ENCODE measurements at places on chromosomes 3 and 15. TPM values are rescaled to one million over a fixed set of nuclear protein-coding genes. Genes with fewer than 3 reads are reported as not detected.

DNA sequence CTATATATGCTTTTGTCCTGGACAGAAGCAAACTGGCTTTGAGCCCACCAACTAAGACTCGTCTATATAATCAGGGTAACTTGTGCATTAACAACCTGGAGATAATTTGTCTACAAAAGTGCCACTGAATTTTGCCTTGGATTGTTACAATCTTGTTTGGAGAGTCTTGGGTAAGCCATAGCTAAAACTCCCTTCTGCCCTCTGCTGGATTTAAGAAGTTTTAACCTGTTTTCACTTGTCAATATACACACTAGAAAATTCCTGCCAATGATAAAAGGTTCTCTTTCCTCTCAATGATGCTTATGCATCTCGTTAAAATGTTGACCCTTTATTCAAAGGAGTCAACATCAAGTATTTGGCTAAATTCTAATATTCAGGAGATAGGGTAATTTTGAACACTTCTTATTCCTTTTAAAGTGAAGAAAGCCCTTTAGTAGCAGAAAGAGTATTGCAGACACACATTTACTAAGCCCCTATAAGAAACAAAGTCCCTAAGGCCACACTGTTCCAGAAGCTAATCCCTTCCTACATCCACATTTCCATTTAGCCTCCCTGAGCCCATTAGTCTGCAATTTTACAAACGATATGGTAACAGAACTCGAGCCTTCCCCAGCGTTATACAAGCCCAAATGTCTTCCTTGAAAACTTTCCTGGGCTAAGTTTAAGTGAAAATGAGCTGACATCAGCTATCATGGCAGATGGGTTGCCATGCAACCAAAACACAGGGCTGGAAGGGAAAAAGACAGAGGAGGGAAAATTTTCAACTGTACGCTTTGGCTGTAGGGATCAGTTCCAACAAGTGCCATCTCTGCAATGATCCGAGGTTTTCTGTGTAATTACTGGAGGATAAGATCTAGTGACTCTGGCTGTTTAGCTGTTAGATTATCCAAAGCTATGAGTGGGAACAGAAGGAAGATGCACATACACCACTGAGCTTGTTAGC lies 75.9 kb upstream of the FGF12 start:
- no peak for DNase-seq

- no peak for DNase-seq
These were observed 31.0 kb upstream of the PTPRG start for GRCh38 chr3:61530355-61530754.

GRCh38 chr15:65384505-65384894 lies 6.7 kb upstream of the IGDCC3 start:
- no peak for DNase-seq

GRCh38 chr3:177146646-177147045 lies 50.6 kb downstream of the TBL1XR1 start:
- DNase-seq = no peak

- no peak for DNase-seq
These were observed 70.7 kb upstream of the ACAD9 start for GRCh38 chr3:128808672-128809071.

GRCh38 chr3:125123451-125124305 lies 67.9 kb upstream of the HEG1 start:
- DNase-seq = no peak

DNA sequence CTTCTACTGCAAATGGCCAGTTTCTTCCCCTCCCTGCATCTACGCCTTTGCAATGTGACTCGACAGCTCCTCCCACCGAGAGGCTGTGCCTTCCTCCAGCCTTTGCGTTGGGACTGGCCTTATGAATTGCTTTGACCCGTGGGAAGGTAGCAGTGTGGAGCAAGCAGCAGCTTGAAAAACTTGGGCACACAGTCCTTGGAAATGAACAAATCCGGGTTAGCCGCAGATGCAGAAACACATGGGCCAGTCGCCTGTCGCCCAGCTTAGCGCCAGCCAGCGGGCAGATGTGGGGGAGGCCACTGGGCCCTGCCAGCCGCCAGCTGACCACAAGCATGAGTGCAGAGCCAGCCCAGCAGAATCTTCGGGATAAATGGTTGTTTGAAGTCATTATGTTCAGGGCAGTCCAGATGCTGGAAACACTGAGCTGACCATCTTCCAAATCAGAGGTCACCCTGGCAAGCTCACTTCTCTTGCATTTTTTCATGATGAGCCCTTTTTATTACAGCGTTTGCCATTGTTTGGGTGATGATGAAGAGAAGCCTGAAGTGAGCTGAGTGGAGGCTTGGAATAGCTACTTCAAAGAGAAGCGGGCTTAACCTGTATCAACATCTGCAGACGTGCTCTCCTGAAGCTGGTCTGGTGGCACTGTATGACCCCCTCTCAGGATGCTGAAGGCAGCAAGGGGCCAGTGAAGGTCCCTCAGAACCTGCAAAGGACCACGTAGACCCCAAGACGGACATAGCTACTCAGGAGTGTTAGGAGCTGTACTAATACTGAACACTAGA lies 9.8 kb downstream of the SELENOS start:
- no peak for DNase-seq

GRCh38 chr3:61594964-61595285 lies 33.6 kb downstream of the PTPRG start:
- no peak for DNase-seq

DNA sequence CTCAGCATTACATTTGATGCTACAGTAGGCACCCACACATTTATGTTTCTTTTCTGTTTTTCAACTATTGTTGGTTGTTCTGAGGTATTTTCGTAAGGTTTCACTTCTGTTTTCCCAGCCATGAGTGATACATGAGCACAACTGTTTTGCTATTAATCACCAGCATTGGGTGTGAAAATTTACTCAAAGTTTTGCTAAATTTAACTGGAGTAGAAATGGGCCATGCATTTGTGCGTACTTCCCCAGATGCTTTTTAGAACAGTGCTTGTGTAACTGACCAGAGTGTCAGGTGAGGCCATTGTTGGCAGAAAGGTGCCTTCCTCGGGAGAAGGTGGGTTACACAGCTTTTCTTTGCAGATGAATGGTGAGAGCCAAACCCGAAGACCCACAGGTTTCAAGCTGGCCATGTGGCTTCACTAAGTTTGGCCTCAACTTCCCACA lies 70.4 kb downstream of the ST6GAL1 start:
- no peak for DNase-seq

GRCh38 chr3:174191380-174191779 lies 667.8 kb upstream of the NAALADL2 start:
- DNase-seq = no peak

DNA sequence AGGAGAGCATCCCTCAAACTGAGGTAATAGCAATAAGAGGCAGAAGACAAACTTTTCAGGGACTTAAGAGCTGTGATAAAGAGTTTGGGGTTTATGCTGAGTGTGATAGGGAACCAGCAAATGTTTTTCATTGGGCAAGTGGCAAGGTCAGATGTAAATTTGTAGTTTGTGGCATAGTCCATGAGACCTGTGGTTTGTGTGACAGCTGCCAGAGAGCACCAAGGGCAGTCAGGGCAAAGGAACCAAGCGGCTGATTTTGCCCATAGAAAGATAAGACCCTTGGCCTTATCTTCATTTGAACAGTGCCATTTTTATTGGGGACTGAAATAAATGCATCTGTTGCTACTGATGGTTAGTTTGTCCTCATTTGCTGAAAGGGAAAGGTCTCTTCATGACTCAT lies 220.3 kb downstream of the LRRN1 start:
- DNase-seq = no peak

DNA sequence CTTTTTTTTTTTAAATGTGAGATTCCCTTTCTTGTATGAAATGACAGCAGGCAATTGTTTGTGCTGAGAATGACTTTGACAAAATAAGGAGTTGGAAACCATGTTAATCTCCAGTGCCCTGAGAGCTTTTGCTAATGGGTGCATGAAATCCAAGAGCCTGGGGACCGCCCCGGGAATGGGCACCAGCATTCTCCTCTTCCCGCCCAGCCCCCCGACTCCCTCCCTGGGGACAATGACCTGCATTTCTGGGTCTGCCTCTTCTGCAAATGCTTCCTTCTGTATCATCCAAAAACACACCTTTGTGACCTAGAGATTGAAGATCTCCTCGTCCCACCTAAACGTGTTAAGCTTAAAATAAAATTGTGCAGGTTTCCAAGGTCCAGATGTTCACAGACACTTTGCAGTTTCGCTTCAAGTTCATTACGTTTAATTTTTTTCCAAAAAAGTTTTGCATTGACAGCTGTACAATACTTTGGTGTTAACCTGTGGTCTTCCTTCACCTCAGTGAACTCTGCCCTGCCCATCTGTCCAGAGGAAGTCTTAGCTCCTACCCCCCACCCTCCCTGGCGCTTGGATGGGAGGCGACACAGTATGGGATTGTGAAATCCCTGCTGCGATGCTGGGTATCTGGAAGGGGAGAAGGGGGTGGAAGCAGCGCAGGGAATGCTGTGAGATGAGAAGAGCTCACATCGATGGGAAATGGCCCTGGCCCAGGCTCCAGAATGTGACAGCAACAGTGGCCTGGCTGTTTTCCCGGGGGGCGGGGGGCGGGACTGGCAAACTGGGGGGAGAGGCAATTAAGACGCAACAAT lies 50.1 kb downstream of the TLE3 start:
- peak; percentile 76 for DNase-seq

DNA sequence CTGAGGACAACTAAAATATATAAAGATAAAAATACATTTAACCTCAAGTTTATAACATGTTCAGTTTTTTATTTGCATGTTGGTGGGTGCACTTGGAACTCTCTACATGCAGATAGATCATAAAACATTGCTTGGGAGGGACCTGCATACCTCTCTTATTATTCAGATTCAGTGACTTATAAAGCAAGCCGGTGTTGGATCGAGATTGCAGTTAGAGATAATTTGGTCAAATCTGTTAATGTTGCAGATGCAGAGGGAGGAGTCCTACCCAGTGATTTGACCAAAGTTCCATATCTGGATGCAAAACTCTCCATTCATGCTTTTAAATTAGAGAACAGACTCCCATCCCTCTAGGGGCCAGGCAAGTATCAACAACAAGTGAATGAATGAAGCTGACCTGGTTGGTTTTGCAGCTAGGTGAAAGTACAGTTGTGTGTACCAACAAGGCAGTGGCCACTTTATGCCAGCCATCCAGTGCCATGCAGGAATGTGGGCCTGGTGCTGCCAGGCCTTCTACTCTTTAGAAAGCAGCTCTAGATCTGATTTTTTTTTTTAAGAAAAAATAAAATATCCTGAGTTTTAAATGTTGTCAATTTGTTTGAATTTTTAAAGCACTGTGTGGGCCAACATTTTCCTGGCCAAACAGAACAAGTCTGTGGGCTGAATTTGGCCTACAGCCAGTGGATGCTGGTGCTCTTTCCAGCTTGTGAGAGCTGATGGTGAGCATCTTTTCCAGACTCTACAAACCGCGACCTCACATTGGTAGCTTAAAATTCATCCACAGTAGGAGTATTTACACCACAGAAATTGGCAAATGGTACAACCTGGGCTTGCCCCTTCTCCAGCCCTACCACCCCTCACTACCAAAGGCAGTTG lies 12.3 kb downstream of the CDIN1 start:
- no peak for DNase-seq

DNA sequence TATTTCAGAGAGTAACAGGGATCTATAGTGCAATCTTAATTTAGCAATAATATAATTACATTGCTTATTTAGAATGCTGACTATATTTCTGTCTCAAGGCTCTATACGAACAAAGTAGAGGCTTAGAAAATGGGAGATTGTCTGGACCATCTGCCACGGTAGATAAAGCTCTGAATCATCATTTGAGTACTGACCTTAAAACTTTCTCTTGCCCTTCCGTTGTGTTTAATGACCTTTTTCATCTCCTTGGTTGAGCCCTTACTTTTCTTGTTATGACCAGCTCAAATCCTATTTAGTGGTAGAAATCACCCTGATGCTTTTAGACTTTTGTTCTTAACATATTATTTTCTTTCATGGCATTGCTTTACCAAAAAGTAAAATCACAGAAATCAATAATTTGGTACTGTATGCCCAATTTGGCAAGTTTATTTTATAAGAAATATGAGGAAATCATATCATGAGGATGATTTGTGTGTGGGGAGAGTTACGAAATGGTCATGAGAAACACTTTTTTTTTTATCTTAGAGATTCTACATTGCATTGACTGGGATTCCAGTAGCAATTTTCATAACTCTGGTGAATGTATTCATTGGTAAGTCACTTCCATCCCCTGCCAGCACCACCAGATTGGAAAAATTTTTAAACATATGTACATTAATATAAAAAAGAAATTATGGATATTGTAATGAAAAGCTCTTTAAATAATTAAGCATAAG lies 11.0 kb downstream of the NDUFB5 start:
- DNase-seq = no peak

GRCh38 chr3:192843723-192844485 lies 73.8 kb downstream of the MB21D2 start:
- no peak for DNase-seq

GRCh38 chr3:141362736-141363135 lies 5.6 kb upstream of the ZBTB38 start:
- no peak for DNase-seq

- DNase-seq = no peak
These were observed 59.9 kb downstream of the MESD start for GRCh38 chr15:80929689-80930088.

Gene TMEM207
- total RNA-seq = not detected

Gene C3orf85
- total RNA-seq = not detected

Gene ADAMTS7
- total RNA-seq = 1.6 TPM

Gene SLC24A5
- not detected for total RNA-seq

Gene KCNMB2
- 3.2 TPM for total RNA-seq

Gene CD96
- total RNA-seq = not detected

Gene HTR3E
- total RNA-seq = not detected

Gene GAP43
- total RNA-seq = 4.4 TPM

Gene BNC1
- total RNA-seq = not detected

Gene GOLGA6B
- not detected for total RNA-seq

Gene FGD5
- 7.8 TPM for total RNA-seq

Gene CCR3
- not detected for total RNA-seq

Measured in sigmoid colon (tissue), 7 donors.